ENCODE measurements at places on chromosomes 5 and 9.

- no peak for DNase-seq
Measured at GRCh38 chr5:6260846-6261245, 117.5 kb downstream of the MED10 start.

DNA sequence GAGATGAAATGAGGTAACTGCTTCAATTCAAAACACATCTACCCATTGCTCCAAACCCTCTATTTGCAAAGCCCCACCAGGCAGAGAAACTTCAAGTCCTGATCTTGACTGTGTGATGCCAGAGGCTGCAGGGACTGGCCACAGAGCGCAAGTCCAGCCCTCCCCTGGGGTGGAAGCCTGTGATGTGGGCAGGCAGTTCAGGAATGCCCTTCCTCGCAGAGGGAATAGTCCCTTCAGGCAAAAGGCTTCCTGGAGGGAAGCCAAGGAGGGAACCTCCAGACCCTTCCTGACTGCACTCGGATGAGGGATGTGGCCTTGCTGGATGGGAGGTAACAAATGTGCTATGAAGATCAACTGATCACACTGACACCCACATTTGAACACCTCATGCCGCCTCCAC, 131.2 kb downstream of the SLIT3 start:
- no peak for DNase-seq

DNA sequence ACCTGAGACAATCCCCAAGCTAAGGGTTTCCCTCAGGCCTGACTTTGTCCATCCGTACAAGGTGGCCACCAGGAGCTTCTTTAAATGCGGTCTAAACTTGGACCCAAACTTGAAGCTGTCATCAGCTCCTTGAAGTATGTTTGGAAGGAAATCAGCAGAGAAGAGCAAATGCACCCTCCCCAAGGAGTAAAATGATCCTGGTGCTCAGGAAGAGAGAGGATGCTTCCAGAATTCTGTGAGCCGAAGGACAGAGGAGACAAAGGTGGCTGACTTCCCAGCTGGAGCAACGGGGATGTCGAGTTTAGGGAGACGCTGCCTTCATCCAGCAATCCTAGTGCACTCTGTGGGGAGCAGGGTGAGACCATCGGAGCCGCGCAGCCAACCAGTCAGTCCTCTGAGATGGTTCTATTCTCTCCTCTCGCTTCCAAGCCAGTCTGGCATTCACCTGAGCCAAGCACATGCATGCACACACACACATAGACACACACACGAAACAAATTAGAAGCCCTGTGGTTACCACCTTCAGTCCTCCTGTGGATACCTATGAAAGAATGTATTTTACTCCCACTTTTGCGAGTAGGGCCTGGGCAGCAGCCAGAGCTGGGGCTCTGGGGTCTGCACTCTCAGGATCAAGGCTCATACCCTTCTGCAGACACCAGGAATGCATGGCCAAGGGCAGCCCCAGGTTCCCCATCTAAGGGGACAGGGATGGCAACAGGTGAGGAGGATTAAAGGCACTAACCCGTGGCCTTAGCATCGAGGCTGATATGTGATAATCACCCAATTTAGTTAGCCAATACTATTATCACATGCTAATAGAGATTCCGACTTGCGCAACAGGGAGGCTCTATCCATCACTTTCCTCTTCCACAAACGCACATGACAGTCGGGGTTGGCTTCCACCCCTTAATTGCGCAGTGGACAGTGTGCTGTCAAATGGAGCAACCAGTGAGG, 75.8 kb downstream of the GTF3C4 start:
- DNase-seq: no peak

GRCh38 chr5:91641730-91642350, 258.7 kb upstream of the ARRDC3 start:
- no peak for DNase-seq

- DNase-seq: no peak
Measured at GRCh38 chr9:106727969-106728368, 135.0 kb upstream of the ZNF462 start.

GRCh38 chr5:14630671-14631070, 33.8 kb upstream of the OTULIN start:
- no peak for DNase-seq

DNA sequence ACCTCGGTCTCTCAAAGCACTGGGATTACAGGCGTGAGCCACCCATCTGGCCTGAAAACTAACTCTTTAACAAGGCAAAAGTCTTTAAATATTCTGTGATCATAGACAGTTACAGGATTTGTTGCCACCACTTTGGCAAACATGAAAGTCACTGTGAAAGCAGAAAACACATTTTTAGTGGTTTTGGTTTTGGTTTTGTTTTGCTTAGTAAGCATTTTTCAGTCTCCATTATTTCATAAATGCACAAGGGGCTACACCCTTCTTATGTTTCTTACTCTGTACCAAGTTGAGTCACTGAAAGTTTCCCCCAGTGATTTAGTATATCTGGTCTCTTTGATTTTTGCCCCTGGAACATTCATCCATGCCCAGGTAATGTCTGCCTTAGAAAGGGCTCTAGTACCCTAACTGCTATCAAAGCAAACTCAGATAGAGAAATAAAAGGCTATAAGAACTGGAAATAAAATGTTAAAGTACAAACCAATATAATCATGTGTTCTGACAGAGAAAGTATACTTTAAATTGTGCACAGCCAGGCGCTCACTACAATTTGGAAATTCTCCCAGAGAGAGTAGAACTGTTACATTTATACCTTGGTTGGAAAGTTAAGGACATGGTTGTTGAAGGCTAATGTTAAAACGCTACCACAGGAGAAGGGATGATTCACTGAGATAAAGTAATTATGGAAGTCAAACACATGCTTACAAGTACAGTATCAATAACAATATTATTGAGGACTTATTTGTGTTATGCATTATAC, 1022.5 kb upstream of the DMAC1 start:
- DNase-seq: no peak

- no peak for DNase-seq
Measured at GRCh38 chr9:68887232-68887631, 126.7 kb downstream of the PRKACG start.

- DNase-seq: no peak
Measured at GRCh38 chr9:116899337-116900006, 212.4 kb downstream of the TRIM32 start.

- DNase-seq: no peak
Measured at GRCh38 chr9:110076894-110077725, 130.8 kb downstream of the C9orf152 start.

DNA sequence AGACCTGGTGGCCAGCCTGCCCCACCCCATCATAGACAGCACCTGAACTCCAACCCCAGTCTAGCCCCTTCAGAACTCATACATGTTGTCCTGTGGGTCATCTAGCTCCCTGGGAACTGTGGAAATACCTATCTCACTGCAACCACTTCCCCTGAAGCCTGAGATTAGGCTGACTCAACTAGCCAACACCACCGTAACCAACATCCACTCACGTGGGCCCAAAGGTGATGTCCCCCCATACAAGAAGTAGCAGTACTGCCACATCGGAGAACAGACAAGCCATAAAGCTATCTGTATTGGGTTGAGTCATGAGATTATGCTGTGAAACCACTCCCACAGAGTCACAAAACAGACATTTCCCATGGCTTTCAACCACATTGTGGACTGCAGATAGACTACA, 46.6 kb downstream of the OSMR start:
- no peak for DNase-seq

GRCh38 chr5:57635146-57635777, 152.7 kb upstream of the ACTBL2 start:
- DNase-seq: no peak

- no peak for DNase-seq
Measured at GRCh38 chr5:154368041-154368800, 77.6 kb upstream of the SAP30L start.

GRCh38 chr5:138459311-138459933, 5.9 kb upstream of the EGR1 start:
- peak; percentile 79 for DNase-seq

DNA sequence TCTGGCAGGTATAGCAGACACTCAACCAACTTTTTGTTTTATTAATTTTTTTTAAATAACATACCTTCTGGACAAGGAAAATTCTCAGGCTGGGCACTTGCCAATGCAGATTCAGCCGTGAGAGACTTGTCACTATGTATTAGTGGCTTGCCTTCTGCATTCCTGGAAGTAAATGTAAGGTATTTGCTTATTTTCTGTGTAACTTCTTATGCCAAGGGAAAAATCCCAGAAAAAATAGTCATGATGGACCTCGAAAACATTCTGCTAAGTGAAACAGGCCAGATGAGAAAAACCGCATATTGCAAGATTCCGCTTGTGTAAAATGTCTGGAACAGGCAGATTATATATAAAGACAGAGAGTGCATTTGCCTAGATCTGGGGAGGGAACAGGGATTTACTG, 260.3 kb upstream of the DAPK1 start:
- DNase-seq: no peak

- DNase-seq: no peak
Measured at GRCh38 chr9:99565203-99565602, 256.5 kb upstream of the NR4A3 start.

Data from CD4-positive, alpha-beta T cell treated with Interferon alpha-2 for 1 hour (primary cell).